Foreskin fibroblast (primary cell): ENCODE measurements at places on chromosomes 5 and 9.

- no peak for DNase-seq
Observed at GRCh38 chr5:160207061-160207460, 22.2 kb upstream of the FABP6 start.

DNA sequence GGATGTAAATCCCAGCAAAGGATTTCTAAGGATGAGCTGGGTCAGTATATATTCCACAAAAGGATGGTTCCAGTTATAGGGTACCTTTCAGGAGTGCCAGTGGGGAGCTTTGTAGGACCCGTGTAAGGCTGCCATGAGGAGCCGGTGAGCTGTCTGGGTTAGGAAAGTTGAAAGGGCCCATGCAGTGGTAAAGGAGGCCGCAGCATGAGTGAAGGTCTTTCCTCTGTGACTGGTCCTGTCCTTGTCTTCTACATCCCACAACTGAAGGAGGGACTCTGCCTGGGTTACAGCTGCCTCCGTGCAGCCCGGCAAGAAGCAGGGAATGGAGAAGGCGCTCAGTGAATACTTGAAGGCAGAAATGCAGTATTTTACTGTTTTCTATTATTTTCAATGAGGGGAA, 58.9 kb downstream of the HSPA4 start:
- no peak for DNase-seq

DNA sequence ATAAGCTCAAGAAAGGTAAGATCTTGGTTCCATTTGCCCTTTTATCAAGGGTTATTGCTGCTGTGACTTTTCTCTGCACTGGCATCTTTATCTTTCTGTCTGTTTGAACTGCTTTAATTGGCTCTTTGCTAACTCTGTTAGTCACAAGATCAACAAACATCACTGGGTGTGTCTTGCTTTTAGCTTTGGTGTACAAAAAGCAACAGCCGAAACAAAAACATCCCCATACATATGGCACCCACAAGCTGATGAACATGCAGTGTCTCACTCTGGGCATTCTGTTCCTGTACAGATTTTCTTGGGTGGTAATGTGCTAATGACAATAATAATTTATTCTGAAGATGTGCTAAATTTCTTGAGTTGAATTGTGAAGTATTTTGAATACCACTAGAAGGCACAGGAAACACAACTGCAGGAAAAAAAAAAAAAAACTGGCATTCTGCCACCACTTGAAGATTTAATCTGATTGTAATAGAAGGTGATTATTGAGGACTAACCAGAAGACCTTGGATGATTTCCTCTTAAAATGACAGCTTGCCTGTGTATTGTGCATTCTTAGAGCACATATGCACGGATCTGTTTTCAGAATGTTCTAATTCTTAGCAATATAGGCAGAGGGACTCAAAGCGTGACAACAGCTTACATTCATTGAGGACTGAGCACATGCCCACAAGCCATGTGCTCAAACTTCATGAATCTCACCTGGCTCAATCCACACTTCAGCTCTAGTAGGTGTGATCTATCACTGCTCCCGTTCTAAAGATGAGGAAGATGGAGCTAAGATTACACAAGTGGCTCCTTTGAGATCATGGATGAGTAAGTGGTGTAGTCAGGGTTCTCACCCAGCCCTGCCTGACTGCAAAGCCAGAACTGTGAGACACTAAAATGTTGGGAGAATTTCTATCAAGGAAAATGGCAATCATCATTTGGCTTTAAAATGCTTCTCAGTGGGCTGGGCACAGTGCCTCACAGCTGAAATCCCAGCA, 96.4 kb downstream of the EBF1 start:
- peak; percentile 81 for DNase-seq

GRCh38 chr9:112726428-112726827, 8.5 kb upstream of the INIP start:
- no peak for DNase-seq

GRCh38 chr9:79572608-79573411, 1.0 kb downstream of the TLE4 start:
- DNase-seq, result no peak

- DNase-seq, result peak; percentile 11
Observed at GRCh38 chr5:159415301-159415937, 85.1 kb upstream of the IL12B start.

DNA sequence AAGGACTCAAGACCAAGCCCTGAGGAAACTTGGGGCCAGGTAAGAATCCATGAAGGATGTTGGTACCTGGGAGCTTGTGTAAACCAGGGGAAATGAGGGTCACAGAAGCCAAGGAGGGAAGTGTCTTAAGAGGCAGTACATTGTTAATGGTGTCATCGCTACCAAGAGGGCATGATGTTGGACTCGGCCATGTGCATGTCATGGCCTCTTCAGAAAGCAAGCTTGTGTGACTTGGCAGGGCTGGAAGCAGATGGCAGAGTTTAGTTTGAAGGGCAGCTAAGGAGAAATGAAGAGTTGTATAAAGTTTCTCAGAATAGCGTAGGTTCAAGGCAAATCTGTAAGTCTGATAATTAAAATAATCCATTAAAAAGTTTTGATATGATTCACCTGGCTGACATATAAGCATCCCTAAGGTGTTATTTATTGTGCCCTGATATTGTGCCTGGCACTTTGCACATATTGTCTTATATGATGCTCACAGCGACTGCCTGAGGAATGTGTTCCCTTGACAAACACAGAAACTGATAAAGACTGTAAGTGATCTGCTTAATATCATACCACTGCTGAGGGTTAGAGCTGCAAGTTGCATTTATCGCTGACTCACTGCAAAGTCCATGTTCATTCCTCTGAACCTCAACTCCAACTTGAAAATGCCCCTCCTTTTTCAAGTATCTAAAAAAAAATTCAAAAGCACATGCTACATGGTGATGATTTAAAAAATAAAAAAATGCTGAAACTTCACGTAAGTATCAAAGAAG, 81.3 kb upstream of the PTPN3 start:
- DNase-seq, result no peak

DNA sequence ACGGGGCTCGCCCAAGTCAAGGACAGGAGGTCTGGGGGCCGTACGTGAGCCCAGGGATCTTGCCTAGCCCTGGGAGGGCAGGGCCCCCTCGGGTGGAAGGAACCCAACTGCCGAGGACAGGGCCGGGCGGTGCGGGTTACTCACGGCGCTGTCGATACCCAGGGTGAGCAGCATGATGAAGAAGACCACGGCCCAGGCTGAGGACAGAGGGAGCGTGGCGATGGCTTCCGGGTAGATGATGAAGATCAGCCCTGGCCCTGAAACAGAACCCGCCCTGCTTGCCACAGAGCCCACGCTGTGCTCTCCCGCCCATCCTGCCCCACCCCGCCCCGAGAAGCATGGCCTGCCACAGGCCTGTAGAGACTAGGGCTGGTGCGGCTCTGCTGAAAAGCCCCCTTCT, 34.1 kb downstream of the SLC6A3 start:
- DNase-seq, result no peak

GRCh38 chr5:15774632-15775031, 274.7 kb downstream of the FBXL7 start:
- DNase-seq, result peak; percentile 22

DNA sequence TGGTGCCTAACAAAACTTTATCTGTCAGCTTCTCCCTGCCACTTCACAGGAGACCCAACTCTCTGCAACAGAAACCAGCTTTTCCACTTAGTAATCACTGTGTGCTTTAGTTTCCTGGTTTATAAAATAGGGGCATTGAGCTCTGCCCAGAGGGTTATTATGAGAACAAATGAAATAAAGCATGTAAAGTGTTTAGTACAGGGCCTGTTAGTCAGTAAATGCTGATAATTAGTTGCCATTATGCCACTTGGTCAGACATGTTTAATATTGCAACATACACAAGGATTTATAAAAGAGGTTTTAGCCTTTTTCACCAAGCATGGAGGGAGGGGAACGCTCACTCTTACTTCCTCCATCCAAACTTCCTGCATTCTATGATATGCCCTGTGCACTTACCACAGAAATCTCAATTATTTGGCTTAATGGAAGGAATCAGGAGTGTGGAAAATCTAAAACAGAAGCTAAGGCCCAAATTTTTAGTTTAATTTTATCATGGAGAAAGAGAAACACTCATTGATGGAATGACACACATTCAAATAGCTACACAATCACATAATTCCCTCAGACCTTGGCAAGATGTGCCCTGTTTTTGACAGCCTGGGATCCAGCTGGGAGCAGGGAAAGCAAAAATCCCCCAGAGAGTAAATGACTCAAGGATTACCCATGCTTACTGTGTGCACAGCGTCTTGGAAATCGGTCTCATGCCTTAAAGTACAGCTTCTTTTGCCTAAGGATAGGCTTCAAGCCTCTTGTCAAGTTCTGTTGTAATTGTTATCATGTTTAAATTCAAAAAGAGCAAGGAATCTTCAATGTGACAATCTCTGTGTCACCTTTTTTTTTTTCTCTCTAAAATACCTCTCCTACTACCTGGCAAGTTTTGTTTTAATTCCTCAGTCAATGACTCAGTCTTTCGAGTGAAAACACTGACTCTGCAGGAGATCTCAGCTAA, 34.0 kb downstream of the ZNF474 start:
- peak; percentile 95 for DNase-seq

GRCh38 chr9:123169926-123170325, 98.5 kb downstream of the STRBP start:
- no peak for DNase-seq

DNA sequence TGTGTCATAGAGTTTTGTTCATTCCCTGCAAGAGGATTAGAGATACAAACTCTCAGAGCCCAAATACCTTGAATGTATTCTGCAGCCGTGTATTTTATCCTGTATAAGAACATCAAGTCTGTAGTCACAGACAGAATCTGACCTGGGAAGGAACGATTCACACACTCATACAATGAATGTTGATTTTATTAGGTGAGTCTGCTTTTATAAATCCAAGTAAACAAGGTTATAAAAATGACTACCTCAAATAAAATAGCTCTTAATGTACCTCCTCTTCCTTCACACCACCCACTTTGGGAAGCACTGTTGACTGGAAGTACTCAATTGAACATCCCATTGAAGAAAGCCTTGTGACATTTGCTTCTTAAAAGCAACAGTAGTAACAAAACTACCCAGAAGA, 11.9 kb downstream of the SLC46A2 start:
- no peak for DNase-seq

GRCh38 chr5:26868504-26868903, 169.9 kb downstream of the CDH9 start:
- no peak for DNase-seq

- DNase-seq, result no peak
Observed at GRCh38 chr5:134411228-134411545, 494 bp downstream of the CDKN2AIPNL start.

DNA sequence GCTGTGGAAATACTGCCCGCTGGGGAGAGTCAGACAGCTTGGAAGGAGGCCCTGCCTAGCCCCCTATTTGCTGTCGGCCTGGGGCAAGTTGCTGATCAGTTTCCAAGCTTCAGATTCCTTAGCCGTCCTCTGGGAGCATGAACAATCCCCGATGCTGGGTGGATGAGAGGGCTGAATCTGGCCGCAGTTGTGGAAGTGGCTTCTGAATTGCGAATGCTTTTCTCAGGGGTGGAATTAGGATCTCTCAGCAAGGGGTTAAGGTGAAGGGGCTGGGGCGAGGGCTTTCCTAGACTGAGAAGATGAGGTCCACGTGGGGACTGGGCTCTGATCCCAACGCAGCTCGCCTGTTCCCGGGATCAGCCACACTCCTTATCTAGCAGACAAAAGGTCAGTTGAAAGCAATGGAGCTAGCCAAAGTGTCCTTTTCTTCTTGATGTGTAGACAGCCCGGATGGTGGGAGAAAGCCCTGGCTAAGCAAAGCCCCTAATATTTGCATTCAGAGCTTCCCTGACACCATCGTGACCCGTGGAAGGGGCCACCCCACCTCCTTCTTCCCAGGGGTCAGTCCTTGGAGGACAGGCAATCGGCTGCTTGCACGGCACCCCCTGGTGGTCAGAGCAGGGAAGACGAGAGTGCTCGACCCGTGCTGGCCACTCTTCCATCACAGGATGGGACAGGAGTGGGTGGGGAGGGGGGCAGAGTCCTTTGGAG, 54.9 kb downstream of the COL15A1 start:
- no peak for DNase-seq

DNA sequence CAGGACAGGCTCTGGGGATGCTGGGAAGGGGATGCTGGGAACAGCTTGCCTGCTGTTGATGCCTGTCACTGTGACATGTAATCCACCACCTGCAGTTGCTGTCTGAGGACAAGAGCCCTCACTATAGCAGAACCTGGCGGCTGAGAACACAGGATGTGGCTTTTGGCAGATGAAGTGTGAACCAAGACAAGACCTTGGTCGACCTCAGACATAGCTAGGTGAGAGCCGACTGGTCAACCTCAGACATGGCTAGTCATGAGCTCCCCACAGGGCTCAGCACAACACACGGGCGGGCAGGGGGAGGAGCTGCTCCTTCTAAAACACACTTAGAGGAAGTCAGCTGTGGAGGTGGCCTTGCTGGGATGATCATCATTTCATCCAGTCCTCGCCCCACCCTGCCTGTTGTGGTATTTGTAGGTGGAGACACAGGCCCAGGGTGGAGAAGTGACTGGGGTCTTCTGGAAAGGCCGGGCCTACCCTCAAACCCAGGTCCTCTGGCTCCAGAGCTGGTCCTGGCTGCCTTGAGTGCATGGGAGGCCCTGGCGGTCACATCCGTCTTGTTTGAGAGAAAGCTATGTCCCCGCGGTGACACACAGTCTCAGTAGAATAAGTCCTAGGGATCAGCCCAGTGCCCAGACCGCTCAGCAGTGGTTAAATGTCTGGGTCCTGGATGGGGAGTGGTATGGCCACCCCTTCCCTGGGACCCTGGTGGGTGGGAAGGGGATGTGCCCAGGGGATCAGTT, 6.1 kb downstream of the SUSD3 start:
- DNase-seq, result no peak

- no peak for DNase-seq
Observed at GRCh38 chr5:115241881-115242642, 20.6 kb downstream of the PGGT1B start.

DNA sequence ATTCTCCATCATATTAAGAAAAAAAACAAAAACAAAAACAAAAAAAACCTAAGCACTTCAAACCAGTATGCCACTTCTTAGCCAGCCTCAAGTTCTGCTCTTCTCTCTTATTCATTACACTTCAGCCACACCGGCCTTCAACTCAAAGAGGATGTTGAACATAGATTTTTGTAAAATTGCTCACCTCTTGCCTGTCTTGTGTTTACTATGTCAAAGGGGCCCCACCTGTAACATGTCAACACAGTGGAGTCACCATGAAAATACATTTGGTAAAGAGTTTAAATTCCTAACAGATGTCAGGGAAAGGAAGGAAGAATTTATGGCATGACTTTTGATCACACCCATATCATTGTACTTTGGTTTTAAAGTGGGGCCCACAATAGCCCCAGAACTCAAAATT, 121.1 kb upstream of the GHR start:
- DNase-seq, result peak; percentile 2

- DNase-seq, result no peak
Observed at GRCh38 chr5:172873513-172873912, 39.5 kb downstream of the ERGIC1 start.

- no peak for DNase-seq
Observed at GRCh38 chr5:152501294-152501693, 96.2 kb upstream of the NMUR2 start.

GRCh38 chr5:14665101-14665822, 744 bp downstream of the OTULIN start:
- DNase-seq, result peak; percentile 52

GRCh38 chr5:128669803-128670202, 131.8 kb upstream of the FBN2 start:
- DNase-seq, result peak; percentile 63
